ENCODE measurements at places on chromosomes 13 and 19.

DNA sequence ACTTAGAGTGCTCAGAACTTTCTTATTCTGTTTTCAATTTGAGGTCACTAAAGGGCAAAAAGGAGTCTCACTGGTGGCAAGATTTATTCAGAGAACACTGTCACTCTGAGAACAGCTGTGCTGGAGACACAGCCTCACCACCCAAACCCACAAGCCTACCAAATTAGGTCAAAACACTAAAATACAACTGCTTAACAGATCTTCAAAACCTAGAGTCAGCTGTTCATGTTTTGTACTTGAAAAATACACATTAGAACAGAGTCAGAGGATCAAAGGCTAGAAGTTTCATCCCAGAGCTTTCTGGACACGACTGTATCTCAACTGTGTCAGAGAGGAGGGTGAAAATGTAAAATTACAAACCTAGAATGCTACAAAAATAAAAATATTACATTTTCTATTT is 89.3 kb downstream of the MIPEP start:
- no peak for DNase-seq

DNA sequence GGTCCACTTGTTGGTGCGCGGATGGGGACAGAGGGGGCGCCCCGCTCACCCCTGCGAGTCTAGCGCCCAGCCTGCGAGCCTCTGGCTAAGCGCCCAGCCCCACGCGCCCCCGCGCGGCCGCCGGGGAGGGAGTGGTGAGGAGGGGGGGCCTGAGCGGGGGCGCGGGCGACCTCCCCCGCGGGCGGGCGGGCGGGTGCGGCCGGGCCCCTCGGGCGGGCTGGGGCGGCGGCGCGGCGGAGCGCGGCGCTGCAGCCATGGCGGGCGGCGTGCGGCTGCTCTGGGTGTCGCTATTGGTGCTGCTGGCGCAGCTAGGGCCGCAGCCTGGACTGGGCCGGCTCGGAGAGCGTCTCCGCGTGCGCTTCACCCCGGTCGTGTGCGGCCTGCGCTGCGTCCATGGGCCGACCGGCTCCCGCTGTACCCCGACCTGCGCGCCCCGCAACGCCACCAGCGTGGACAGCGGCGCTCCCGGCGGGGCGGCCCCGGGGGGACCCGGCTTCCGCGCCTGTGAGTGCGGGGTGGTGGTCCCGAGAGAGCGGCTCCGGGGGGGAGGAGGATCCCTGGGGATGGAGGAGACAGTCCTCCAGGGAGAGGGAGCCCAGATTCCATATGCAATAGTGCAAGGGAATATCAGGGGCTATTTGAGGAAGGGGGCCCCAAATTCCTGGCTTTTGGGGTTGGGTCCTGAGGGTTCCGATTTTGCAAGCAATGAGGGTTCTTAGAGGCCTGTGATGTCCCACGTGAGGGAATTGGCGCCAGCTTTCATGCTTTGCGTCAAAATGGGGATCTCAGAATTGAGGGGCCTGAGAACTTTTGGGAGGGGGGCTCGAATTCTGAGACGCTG is at the start of gene LTBP4:
Gene LTBP4, plus strand, starts transcription at position 236 of the 841 bp plus-strand sequence. Its CDS starts 19 bp downstream, at position 255.
- no peak for DNase-seq

- DNase-seq = no peak
Measured at GRCh38 chr13:59182241-59182640, 981.5 kb downstream of the DIAPH3 start.

- DNase-seq = no peak
Measured at GRCh38 chr13:110105136-110105535, 201.8 kb downstream of the COL4A1 start.

GRCh38 chr13:61778531-61778930 is 362.9 kb upstream of the PCDH20 start:
- no peak for DNase-seq

DNA sequence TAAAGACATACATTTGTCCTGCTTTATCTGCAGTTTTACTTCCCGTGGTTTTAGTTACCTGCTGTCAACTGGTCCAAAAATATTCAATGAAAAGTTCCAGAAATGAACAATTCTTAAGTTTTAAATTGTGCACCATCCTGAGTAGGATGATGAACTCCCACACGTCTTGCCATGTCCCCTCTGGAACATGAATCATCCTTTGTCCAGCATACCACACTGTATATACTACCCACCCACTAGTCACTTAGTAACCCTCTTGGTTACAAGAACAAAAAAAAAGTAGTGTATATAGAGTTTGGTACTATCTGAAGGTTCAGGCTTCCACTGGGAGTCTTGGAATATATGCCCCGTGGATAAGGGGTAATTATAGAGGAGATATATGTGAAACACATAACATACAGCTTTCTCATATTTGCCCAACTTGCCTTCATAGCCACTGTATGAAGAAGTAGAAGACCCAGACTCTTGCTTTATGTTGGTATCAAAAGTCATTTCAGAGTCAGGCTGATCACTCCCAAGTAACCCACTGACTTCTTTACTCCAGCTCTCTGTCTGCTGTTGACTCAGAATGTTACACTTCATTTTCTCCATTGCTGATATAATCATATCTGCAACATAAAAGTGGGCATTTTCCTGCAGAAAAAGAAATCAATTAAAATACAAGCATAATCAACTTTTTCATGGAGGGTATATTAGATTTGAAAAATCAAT is 19.3 kb downstream of the RUBCNL start:
- no peak for DNase-seq

DNA sequence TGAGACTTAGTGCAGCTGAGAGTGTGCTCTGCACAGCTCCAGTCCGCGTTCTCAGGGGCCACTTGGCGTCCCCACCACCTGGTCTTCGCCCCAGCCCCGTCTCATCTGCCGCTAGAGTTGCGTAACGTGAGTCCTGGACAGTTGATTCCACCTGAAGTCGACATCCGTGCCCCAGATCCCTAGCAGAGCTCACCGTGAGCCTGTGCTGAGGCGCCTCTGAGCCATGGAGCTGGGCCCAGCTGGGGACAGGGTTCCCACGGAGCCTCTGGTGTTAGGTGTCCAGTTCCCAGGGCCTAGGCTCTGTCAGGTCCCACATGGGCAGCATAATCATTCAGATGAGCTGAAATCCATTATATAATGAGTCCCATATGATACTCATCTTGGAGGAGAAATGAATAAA is 147.1 kb upstream of the SOX1 start:
- no peak for DNase-seq

DNA sequence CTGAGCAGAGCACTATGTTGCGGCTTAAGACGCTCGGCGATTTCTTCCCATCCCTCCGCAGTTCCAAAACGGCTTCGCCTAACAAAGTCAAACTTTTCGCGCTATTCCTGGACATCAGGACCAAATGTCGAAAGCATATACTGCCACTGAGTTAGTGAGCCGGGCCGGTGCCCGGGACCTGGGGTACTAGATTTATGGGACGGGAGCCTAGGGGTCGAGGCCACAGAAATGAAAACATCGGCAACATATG is 699 bp downstream of the RCBTB2 start:
- DNase-seq = no peak

DNA sequence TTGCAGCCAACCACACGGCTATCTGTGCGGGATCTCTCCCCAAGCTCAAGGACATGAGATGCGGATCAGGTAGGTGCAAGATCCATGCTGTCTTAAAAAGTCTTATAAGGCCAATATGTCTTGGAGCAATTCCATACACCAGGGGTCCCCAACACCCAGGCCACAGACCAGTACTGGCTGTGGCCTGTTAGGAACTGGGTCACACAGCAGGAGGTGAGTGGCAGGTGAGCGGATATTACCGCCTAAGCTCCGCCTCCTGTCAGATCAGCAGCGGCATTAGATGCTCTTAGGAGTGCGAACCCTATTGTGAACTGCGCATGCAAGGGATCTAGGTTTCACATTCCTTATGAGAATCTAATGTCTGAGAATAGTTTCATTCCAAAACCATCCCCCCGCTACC is 68.8 kb upstream of the ZNF599 start:
- DNase-seq = no peak

DNA sequence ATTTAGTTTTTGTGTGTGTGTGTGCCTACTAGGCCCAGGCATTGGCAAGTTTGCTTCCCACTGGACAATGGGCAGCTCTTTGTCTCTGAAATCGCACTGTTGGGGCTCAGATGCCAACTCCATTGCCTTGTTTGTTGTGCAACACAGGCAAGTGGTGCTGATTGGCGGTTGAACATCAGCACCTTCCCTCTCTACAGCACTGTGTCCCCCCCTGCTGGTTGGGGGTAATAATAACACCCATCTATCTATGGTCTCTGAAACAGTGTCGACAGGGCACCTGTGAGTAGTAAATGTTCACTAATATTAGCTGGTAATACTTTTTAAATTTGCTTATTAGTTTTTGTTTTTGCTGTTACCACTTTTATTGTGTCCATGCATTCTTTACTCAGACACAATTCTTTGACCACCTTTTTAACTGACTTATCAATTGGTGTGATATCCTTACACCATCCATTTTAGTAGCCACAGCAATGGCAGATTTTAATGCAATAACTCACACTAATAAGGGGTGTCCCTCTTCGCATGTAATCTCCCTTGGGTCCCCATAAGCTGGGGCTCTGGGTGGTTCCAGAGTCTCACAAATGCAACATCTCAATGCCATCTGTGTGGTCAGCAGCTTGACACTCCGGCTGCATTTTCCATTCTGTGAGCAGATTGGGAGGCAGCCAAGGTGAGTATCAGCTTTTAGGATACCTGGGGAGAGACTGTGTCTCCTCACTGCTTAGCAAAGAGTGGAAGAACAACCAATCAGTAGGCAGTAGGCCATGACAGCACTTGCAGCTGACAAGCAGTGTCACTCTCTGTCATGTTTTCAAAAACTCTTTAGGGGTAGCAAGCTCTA is 47.7 kb upstream of the UQCRFS1 start:
- no peak for DNase-seq

- no peak for DNase-seq
Measured at GRCh38 chr13:39531646-39532045, 71.3 kb downstream of the LHFPL6 start.

DNA sequence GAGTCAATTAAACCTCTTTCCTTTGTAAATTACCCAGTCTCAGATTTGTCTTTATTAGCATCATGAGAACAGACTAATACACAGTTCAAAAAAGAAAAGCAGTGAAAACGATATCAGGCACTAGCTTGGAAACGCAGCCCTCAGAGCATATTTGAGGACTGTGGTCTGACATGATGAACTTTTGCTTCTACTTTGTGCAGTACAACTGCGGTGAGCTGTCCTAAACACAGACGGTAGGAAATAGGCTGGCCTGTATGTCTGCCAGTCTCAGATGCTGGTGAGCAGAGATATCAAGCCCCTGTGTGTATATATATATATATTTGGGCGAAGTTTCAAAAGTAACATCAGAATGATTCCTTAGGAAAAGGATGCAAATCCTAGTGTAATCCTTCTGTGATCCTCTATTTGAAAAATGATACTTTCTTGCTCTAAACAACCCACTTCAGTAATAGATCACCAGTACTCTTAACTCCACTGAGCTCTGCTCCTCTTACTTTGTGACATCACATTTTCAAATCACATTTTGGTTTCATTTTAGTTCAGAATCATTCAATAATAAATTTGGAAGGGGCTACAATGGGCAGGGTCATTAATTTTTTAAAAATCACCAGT is 74.4 kb downstream of the TNFRSF19 start:
- no peak for DNase-seq

DNA sequence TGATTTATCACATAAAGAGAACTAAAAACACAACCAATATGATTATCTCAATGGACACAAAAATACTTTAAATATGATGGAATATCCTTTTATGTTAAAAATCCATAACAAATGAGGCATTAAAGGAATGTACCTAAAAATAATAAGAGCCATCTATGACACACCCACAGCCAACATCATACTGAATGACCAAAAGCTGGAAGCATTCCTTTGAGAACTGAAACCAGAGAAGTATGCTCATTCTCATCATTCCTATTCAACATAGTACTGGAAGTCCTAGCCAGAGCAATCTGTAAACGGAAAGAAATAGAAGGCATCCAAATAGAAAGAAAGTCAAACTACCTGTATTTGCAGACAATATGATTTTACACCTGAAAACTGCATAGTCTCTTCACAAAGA is 671.0 kb downstream of the SLITRK1 start:
- no peak for DNase-seq

DNA sequence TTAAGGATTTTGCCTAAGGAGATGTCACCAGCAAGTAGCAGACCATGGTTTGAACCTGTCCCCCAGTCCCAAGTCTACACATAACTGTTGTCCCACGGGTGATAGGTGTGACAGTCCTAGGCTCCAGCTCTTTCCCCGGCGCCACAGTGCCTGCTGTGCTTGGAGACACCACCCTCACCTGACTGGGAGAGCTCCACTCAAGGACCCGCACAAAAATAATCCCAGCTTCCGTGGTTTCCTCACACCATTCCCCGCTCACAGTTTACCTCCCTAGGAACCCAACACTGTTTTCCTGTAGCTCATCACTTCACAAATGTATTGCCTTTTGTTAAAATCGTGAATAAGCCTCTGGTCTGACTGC is 19.8 kb upstream of the RASA3 start:
- DNase-seq = no peak

DNA sequence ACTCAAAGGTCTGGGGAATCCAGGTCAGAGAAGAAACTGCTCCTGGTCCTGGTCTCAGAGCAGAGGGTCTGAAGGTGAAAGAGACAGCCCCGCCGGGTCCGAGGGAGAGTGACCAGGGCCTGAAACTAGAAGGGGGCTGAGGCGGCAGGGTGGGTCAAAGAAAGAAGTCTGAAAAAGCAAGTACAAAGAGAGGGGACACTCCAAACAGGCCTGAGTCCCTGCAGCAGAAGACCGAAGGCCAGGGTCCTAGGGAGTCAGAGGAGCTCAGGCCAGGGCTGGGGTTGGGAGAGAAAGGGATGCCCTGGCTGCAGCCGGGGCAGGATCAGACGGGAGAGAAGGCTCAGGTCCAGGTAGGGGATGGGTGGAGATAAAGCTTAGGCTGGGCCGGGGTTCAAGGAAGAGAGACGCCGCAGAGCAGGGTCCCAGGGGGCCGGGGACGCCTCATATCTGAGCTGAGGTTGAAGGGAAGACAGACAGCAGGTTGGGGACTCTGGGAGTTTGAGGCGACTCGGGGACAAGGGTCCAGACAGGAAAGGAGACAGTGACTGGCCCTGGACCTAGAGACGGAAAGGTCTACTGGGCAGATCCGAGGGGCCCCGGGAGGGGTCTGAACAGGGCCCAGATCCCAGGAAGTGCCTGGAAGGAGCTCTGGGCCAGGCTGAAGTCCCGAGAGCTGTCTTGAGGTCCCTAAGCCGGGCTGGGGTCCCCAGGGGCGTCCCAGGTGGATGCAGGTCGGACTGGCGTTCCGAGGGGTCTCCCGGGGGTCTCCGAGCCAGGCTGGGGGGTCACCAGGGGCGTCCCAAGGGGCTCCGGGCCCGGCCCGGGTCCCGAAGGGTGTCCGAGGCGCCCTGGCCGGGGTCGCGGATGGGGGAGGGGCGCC is 795 bp downstream of the MLLT1 start:
- DNase-seq = no peak

DNA sequence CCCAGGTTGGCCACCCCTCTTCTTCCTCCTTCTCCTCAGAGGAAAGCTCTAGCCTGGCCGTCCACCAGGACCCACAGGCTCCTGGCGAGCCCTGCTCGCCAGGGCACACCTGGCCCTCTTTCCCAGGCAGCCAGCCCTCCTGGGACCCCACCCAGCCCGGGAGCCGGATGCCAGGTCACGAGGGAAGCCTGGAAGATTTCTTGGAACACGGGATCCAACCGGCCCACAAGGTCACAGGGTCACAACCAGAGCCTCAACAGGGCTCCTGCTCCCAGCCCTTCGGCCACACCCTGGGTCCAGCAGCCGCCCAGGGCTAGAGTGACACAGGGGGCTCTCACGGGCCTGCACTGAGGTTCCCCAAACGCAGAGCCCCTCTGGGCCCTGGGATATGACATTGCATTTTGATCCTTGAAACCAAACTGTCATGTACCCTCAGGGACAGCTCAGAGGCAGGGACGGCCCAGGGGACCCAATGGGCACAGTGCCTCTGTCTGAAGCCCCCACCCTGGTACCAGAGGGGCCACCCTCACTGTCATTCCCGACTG is 5.5 kb downstream of the MKNK2 start:
- no peak for DNase-seq

Data from SK-N-MC (cell line).